Stimulated activated CD4-positive, alpha-beta T cell treated with anti-CD3 and anti-CD28 coated beads, Interleukin-1b, Interleukin-23, amount 100 ng/mL, for 1 hour (primary cell): ENCODE measurements at places on chromosomes 3 and 15.

DNA sequence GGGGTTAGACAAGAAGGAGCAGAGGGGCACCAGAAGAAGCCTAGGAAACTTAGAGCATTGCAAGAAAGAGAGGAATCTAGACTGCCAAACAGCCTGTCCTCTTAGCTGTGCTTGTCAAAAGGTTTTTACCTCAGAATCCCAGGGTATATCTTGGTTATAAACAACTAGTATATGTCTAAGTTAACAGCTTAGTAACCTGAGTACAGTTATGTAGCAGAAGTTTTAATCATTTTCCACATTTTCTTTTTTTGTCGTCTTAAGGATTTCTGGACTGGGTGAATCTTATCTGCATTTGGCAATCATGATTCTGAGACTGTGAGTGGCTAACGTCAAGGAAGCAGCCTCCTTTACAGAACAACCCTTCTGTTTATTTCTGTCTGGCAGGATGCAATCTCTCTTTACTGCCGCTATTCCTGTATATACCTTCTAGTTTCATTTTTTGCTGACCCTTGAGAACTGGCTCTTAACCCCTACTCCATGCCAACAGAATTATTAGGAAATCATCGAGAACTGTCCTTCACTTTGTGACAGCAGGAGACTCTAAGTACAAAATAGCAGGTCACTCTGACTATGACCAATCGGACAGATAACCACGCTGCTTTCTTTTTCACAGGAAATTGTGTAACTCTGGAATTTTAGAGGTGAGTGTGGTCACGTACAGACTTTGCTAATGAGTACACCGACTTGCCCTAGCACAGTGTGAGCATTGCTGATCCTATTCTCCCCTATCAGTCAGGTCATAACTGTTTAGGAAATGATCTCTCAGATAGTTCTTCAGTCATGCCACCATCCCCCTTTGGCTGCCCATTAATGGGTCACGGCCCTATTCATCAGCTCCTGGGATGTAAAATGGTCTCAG, 3.3 kb upstream of the CP start:
- no peak for DNase-seq

GRCh38 chr3:178342111-178342510, 194.1 kb upstream of the KCNMB2 start:
- no peak for DNase-seq

DNA sequence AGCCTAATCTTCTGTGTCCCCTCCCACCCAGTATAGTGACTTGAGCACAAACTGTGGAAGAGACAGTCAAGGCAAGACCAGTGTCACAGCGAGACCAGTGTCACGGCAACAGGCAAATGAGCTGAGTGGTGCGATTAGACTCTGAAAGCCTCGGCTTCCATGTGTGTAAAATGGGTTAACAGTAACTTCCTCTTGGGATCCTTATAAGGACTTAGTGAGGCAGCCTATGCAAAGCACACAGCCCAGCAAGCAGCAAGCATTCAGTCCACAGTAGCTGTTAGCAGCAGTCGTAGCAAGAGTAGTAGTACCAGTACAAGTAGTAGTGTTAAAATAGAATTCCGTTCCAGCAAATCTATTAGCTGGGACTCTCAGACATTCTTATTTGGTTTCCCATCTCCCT, 334.1 kb downstream of the GABRB3 start:
- DNase-seq, result no peak

- DNase-seq, result no peak
Observed at GRCh38 chr15:98896802-98897732, 110.5 kb downstream of the PGPEP1L start.

DNA sequence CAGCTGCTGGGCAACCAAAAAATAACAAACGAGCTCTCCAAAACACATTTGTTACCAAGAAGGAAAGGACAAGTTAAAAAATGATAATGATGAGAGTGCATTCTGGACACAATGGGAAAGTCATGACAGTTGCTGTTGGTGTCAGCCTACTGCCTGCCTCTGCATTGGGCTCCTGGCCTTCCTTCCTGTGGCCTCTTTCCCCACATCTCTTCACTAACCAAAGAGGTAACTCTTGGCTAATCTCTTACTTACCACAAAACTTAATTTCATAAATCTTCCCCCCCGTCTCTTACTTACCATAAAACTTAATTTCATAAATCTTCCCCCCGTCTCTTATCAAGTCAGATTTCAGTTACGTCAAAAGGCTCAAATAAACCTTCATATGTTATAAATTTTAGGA, 58.6 kb downstream of the AGTR1 start:
- no peak for DNase-seq

DNA sequence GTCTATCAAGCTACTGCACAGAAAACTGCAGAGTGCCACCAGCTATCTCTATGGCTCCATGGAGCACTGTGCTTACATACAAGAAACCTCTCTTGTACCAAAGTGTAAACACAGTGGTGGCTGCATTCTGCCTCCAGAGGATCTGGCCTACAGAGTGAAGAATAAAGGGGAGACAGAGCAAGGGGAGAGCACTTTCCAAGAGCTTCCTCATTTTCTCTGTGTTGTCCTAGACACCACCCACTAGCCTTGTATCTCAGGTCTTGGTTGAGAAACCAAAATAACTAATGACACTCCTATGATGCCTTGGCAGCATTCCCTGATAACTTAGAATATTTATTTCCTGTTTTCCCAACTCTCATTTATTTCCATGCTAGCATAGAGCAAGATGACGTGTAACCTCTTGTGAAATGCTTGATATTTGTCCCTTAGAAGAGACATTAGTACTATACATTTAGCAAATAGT, 56.9 kb upstream of the PHLDB2 start:
- no peak for DNase-seq

GRCh38 chr15:35383506-35383905, 162.5 kb downstream of the DPH6 start:
- DNase-seq, result no peak

DNA sequence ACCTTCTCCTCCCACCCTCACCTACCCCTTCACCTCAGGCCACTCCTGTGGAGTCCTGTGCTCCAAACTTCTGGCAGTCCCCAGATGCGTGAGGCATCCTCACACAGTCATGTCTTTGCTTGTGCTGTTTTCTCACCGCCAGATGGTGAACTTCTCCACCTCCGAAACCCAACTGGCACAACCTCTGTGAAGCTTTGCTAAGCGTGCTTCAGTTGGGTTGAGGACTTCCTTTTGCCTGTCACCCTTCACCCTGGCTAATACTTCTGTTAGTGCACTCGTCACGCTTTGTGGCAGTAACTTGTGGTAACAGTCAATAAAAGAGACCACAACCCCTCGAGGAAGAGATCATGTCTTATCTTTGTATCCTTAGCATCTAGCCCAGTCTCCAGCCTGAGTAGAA, 42.0 kb upstream of the SKOR1 start:
- DNase-seq, result no peak

DNA sequence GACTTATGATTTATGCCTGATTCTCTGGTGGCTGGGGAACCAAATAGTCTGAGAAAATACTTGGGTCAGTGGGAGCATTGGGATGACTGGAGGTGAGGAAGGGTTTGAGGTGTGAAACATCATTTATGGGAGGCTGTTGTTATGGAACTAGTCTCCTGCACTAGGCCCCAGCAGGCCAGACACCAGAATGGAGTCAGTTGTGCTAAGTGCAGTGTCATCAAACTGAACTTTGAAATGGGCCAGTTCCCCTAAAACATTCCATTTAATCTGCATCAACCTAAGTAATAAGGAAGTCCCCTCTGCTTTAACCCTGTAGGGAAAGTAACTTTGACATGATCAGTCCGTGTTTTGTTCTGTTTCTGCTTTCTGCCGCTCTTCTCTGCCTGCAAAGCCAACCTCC, 44.9 kb upstream of the KLHL25 start:
- DNase-seq, result no peak

- no peak for DNase-seq
Observed at GRCh38 chr15:45376300-45376928, 1.9 kb downstream of the GATM start.

DNA sequence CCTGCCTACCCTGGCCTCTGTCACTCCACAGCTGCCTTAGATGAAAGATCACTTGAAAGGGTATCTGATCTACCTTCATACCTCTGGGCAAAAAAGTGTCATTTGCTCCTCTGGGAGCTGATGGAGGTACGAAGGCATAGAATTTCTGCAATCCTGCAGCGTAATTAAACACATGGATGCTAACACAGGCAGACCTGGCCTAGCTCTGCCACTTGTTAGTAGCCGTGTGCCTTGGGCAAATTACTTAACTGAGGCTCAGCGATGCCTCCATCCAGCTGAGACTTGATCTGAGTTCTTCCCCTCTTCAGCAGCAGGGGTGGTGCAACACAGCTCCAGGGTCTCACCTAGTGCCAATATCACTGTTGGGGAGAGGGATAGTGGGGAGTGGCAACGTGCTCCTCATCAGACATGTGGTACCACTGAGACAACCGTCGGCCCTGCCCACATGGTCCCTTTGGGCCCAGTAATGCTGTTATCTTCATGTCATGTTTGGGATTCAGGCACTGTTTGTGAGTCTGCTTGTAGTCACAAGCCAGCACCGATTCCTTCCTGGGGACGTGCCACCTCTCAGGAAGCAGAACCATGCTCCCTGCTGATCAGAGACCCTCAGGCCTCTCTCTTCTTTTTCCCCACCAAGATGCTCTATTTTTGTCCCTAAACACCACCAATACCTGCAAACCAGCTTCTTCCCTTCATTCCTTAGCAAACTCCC, 34.1 kb upstream of the PIAS1 start:
- DNase-seq, result no peak

DNA sequence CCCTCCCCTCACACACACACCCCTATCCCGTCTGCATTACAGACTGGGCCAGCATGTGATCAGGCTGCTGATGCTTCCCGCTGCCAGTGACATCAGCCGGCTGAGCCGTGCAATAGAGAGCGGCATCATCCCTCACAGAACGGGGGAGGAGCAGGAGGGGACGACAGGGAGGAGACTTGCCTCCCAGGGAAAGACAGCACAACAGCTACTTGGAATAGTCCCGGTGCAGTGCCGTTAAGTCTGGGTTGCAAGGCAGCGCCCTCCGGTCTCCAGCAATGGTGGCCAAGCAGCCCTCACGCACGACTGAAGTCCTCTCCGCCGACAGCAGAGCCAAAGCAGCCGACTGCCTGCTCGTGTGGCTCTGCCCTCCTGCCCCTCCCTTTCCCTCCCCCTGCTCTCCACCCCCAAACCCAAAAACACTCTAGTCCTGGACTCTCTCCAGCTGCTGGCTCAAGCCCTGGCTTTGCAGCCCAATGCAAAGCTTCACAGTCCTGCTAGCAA, 31.5 kb upstream of the RPS17 start:
- no peak for DNase-seq

GRCh38 chr3:138219255-138219654, 32.2 kb downstream of the ARMC8 start:
- no peak for DNase-seq

DNA sequence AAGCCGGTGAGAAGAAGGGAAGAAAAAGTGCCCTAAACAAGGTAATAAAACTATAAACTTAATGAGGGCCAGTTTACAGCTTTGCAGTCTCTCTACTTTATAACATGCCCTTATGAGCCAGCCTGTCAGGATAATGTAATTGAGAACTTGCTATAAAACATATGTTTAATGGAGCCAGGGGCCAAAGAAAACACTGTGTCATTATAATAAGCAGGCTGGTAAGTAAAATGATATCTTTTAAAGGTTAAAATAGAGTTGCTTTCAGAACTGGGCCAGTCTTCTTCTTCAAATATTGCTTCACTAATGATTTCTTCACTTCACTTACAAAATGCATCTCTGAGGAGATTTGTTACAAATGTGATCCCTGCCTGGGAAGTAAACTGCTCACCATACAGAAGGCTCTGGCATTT, 192.5 kb downstream of the SHOX2 start:
- no peak for DNase-seq

GRCh38 chr3:150429767-150430671, 21.9 kb downstream of the TSC22D2 start:
- no peak for DNase-seq

DNA sequence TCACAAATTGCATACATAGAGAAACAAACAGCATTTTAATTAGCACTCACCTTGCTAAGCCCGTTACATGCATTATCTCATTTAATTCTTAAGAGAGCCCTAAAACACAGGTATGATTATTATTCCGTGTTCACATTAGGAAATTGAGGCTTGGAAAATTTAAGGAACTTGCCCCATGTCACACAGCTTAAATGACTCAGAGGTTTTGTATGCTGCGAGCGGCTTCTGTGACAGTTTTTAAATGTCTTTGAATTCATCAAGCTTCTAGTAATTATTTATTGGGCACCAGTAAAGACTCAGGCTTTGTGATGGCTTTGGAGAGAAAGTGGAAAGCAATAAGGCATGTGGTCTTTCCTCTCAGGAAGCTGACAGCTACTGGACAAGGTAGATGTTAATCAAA, 166.7 kb upstream of the THBS1 start:
- DNase-seq, result no peak

- no peak for DNase-seq
Observed at GRCh38 chr3:56424885-56425284, 43.4 kb downstream of the ERC2 start.

DNA sequence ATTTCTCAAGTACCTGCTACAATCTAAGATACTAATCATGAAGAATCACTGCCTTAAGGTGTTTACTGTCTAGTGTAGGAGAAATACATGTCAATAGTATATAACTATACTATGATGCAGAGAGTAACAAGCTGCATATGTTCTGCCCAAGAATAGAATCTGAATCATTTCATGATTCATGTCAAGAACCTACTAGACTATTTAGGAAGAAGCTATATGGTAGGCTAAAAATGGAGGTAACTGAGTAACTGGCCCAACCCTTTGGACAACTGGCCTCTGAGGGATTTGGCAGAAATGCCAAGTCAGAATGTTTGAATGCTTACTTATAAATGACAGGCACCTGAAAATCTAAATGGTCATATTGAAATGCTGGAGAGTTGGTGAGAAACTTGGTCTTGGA, 59.9 kb upstream of the DGKG start:
- DNase-seq, result no peak

GRCh38 chr3:76267851-76268380, 482.6 kb upstream of the ZNF717 start:
- no peak for DNase-seq

- DNase-seq, result no peak
Observed at GRCh38 chr15:98070137-98070536, 109.6 kb downstream of the ARRDC4 start.

DNA sequence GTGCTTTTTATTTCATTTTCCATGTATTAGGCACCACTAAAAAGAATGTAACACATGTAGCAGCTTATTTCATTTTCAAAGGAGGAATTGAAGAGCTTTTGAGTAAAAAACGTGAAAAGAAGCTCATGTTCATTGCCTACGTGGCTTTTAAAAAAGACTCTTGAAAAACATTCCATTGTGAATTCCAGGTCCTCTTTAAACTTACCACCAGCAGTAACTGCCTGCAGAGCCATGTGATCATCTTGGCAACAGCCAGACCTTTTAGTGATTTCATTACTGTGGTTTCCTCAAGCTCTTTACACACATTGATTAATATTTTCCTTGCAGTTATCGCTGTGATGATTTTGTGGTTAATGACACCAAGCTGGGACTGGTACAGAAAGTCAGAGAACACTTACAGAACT, 43.8 kb upstream of the FBXL22 start:
- DNase-seq, result no peak
